ENCODE measurements at places on chromosomes 1 and 21.
A peak's percentile ranks its signal among the peaks of the same experiment; 100 is the strongest.

GRCh38 chr1:65791801-65792668, 660 bp upstream of the PDE4B start:
- peak overlapping the region; percentile 42 for H3K4me3 ChIP-seq
- no peak for DNase-seq
- H3K27me3 ChIP-seq: no peaks in the 10 kb centered on the region
- H3K27ac ChIP-seq: peak overlapping the region; percentile 20
- no peaks in the 10 kb centered on the region for H3K36me3 ChIP-seq
- peaks cover 11% of the 10 kb centered on the region for H3K4me1 ChIP-seq

GRCh38 chr1:27179379-27179778, 24.5 kb upstream of the SLC9A1 start:
- H3K4me3 ChIP-seq: no peak overlapping the region
- no peak for DNase-seq
- H3K27ac ChIP-seq: no peak overlapping the region
- H3K36me3 ChIP-seq: no peaks in the 10 kb centered on the region

DNA sequence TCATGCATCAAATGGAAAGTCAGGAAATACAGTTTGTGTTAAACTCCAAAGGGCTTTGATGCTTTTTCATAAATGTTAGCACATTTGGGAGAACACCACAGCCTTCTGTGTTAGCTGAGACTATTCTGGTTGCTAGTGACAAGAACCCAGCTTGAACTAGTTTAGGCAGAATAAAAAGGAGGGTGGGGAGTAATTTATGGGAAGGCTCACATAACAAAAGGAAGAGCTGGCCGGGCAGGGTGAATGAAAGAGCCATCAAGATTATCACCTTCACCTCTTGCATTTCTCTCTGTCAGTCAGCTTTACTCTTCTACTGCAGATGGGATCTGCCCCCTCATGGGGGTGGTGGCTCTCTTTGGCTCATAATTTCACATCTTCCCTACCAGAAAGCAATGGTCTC, 75.4 kb upstream of the VTCN1 start:
- H3K27ac ChIP-seq: no peak overlapping the region

GRCh38 chr1:77655431-77655974, 27.0 kb downstream of the ZZZ3 start:
- peaks cover 8% of the 10 kb centered on the region for H3K4me1 ChIP-seq
- H3K27me3 ChIP-seq: no peaks in the 10 kb centered on the region

DNA sequence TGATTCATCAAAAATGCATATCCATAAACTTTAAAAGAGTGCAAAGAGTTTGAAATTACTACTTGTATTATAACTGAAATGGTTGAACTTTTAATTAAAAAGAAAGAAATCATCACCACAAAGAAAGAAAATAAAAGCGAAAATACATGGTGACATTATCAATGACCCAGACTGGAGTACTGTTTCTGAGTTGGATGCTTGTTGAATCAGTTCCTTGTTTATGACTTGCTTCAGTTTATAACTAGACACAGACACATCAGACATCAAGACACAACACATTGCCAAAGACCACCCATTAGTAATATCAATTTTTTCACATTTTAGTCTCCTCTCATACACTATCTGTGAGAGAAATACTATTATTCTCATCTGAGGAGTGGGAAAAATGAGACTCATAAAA, 293.0 kb downstream of the MRPL39 start:
- DNase-seq: no peak
- H3K4me1 ChIP-seq: no peaks in the 10 kb centered on the region
- H3K27me3 ChIP-seq: no peaks in the 10 kb centered on the region
- H3K36me3 ChIP-seq: no peaks in the 10 kb centered on the region
- H3K4me3 ChIP-seq: no peak overlapping the region

DNA sequence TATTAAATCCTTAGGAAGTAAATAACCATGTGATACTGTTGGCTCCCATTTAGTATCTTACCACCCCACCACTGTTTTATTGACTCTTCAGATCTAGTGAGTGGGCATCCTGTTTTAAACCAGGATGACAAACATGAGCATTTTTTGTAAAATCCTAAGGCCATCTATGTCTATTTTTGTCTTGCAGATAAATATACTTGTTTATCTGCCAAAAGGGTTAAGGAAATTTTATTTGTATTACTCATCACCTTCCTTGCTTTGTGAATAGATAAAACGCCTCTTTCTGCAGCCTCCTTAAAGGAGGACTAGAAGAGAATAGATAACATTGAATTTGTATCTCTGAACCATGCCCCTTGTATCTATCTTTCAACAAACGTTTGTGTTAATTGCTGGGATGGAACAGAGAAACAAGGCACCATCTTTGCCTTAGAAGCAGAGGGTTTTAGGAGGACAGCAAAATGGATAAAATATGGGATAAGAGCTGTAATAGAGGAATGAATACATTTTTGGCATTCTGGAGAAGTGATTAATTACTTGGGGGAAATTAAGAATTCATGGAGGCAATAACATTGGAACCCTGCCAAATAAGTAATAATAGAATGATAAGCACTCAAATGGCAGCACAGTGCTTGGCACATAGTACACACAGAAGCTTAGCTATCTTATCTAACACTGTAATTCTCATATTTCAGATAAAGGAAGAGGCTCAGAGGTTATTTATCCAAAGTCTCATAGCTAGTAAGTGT, 14.7 kb downstream of the YTHDF2 start:
- no peak overlapping the region for H3K4me3 ChIP-seq
- H3K4me1 ChIP-seq: peaks cover 98% of the 10 kb centered on the region
- DNase-seq: no peak
- H3K36me3 ChIP-seq: no peaks in the 10 kb centered on the region

DNA sequence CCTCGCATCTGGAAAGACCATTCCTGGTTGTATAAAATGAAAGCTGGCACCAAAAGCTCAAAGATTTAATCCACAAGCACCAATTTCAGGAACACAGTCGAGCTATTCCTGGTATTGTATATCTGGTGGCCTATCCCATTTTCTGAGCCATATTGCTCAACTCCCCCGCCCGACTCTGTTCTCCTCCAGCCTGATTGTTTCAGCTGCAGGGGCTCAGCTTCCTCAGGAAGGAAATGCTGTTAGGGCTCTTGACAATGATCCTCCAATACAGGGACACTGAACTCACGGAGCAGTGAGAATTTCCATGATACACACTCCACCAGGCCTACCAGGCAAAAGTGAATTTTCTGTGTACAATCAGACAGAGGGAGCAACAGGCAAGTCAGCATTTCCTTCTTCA, 16.9 kb upstream of the TDRD10 start:
- no peaks in the 10 kb centered on the region for H3K27me3 ChIP-seq
- DNase-seq: no peak
- H3K4me3 ChIP-seq: no peak overlapping the region
- H3K27ac ChIP-seq: no peak overlapping the region

- no peaks in the 10 kb centered on the region for H3K36me3 ChIP-seq
- no peak overlapping the region for H3K4me3 ChIP-seq
- H3K27ac ChIP-seq: no peak overlapping the region
- H3K27me3 ChIP-seq: no peaks in the 10 kb centered on the region
- no peak for DNase-seq
These were observed 8.6 kb downstream of the MORN1 start for GRCh38 chr1:2382621-2383361.

DNA sequence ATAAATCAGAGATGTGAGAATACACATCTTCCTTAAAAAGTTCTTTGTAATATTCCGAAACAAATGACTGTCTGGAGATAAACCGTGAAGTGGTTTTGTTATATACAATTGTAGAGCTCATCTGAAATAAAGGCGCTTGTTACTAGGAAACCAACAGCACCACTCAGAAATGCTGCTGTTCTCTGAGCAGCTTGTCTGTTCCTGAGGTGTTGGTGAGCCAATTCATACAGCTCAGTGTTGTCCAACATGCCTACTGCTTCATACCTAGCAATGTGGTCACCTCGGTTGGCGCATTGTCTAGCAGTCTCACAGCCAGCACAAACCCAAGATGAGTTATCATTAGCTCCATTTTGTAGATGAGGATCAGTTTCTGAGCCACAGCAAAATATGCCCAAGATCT, 44.4 kb downstream of the GFI1 start:
- no peak overlapping the region for H3K4me3 ChIP-seq
- DNase-seq: no peak
- H3K4me1 ChIP-seq: no peaks in the 10 kb centered on the region
- no peaks in the 10 kb centered on the region for H3K27me3 ChIP-seq

GRCh38 chr1:151893176-151893924, 16.0 kb downstream of the THEM4 start:
- DNase-seq: no peak
- peaks cover 5% of the 10 kb centered on the region for H3K4me1 ChIP-seq
- H3K4me3 ChIP-seq: no peak overlapping the region
- no peaks in the 10 kb centered on the region for H3K36me3 ChIP-seq

DNA sequence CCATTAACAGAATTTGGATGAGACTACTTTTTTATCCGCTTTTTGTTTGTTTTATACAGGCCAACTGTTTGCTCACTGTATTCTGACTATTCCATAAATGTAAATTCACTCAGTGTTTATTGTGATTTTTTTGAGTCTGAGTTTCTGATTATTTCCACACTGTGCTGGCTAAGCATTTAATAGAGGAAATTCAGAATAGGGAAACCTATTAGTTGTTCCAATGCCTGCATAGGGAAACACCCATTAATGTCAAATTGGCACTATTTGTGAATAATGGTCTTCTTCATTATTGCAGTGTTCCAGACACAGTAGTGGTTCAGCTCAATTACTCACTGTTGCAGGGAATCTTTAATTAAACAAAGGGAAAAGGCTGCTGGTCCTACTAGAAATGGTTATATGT, 174.7 kb upstream of the SGIP1 start:
- H3K27me3 ChIP-seq: no peaks in the 10 kb centered on the region
- no peak for DNase-seq
- peaks cover 20% of the 10 kb centered on the region for H3K4me1 ChIP-seq
- no peak overlapping the region for H3K27ac ChIP-seq
- peaks cover 11% of the 10 kb centered on the region for H3K36me3 ChIP-seq
- no peak overlapping the region for H3K4me3 ChIP-seq

DNA sequence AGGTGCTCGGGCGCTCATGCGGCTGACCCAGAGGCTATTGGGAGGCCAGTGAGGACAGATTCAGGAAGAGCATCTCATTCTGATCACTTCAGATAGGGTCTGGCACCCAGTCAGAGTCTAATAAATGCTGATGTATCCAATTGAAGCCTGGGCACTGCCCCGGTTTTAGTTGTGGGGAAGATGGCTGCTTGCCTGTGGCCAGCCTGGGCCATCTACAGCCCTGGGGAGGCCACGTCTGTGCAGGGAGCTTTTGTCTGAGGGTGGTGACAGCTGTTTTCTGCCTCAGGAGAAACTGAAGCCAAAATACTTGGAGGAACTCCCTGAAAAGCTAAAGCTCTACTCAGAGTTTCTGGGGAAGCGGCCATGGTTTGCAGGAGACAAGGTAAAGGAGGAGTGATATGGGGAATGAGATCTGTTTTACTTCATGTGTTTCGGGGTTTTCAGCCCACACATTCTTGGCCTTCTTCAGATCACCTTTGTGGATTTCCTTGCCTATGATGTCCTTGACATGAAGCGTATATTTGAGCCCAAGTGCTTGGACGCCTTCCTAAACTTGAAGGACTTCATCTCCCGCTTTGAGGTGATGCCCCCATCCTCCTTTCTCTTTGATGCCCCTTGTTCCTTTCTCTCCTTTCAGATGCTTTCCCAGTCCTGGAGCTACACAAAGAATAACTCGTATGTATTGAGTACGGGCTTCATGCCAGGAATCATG, 2.8 kb downstream of the GSTM5 start:
- H3K27me3 ChIP-seq: no peaks in the 10 kb centered on the region
- no peaks in the 10 kb centered on the region for H3K36me3 ChIP-seq
- H3K27ac ChIP-seq: no peak overlapping the region

DNA sequence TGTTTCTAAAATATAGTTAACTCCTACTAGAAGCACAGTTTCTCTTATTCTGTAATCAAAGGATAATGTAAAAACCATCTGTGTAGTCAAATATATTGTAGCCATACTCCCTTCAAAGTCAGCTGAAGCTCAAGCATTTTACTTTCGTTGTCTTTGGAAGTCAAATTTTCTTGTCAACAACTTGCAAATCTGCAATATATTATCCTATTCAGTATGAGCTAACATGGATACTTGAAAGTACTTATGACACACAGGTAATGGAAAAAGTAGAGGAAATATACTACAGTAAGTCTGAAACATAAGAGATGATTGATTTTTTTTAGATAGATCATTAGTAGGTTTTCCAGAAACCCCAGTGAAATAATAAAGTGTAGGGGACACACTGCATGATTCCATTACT, 121.5 kb downstream of the COL24A1 start:
- no peaks in the 10 kb centered on the region for H3K27me3 ChIP-seq
- H3K27ac ChIP-seq: no peak overlapping the region
- H3K4me3 ChIP-seq: no peak overlapping the region
- no peaks in the 10 kb centered on the region for H3K36me3 ChIP-seq
- no peak for DNase-seq

GRCh38 chr1:51305371-51305823, 25.0 kb downstream of the TTC39A start:
- H3K4me1 ChIP-seq: peaks cover 8% of the 10 kb centered on the region
- DNase-seq: peak; percentile 80
- H3K36me3 ChIP-seq: no peaks in the 10 kb centered on the region
- H3K4me3 ChIP-seq: no peak overlapping the region

DNA sequence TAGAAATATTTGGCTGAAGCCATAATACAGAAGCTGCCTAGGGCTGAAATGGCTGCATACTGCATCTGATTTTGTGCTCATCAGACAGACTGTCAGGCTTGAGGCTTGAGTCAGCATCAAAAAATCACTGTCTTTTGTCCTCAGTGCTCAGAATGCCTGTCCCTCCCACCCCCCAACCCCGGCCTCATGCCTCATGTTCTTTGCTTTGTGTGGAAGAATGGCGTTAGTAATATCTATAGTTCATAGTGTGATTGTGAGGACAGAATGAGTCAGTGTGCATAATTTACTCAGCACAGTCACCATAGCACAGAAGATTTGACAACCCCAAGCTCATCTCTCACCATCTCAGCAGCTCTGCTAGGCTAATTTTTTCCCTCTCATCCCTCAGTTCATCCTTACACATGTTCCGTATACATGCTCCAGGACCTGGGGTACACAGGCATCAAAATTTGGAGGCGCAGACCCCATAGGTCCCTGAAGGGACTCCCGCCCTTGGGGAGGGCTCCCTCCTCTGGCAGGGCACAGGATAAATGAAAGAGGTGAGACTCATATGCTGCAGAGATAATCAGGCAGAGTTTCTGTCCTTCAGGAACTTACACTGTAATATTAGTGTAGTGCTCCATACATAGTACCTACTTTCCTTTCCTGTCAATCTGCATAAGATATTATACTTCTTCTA, 159.1 kb upstream of the C8B start:
- no peak overlapping the region for H3K27ac ChIP-seq
- no peaks in the 10 kb centered on the region for H3K36me3 ChIP-seq
- no peak overlapping the region for H3K4me3 ChIP-seq
- no peaks in the 10 kb centered on the region for H3K27me3 ChIP-seq
- DNase-seq: no peak

- no peak for DNase-seq
- H3K36me3 ChIP-seq: no peaks in the 10 kb centered on the region
- peak overlapping the region; percentile 22 for H3K4me3 ChIP-seq
- no peaks in the 10 kb centered on the region for H3K27me3 ChIP-seq
- no peak overlapping the region for H3K27ac ChIP-seq
These were observed 66.3 kb upstream of the DIRAS3 start for GRCh38 chr1:68116643-68117235.

GRCh38 chr1:96521010-96521409, 200.6 kb upstream of the PTBP2 start:
- no peak for DNase-seq
- no peak overlapping the region for H3K4me3 ChIP-seq
- peak overlapping the region; percentile 33 for H3K27ac ChIP-seq
